IMR-90 (cell line): ENCODE measurements at places on chromosomes 5 and 9. TPM values are rescaled to one million over a fixed set of nuclear protein-coding genes. Genes with fewer than 3 reads are reported as not detected.

Gene TRAF1
- 3.7 and 4.1 TPM in 2 replicates for polyA plus RNA-seq

Gene TMEM8B
- 8.2 and 8.3 TPM in 2 replicates for polyA plus RNA-seq

Gene GALNT12
- 2.0 and 2.3 TPM in 2 replicates for polyA plus RNA-seq

Gene PRSS3
- 7.0 and 7.7 TPM in 2 replicates for polyA plus RNA-seq

- DNase-seq: peak; percentile 99
Observed at GRCh38 chr5:167699432-167699831, 592.0 kb upstream of the WWC1 start.

DNA sequence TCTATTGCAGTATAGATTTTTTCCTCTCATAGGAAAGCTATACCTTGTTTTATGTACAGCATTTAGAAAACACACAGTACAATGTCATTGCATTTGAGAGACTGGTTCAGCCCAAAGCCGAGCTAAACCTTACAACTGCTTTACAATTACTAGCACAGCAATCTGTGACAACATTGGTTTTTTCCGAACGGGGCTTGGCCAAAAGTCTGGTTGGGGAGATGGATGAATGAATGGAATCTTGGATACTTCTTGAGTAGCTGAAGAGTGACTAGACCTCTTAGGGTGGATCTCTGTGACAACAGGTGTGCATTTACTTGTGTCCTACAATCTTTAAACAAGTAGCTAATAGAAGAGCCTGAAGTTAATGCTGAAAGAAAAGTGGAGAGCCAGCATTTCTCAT, 1.2 kb downstream of the SGCD start:
- DNase-seq: peak; percentile 10

DNA sequence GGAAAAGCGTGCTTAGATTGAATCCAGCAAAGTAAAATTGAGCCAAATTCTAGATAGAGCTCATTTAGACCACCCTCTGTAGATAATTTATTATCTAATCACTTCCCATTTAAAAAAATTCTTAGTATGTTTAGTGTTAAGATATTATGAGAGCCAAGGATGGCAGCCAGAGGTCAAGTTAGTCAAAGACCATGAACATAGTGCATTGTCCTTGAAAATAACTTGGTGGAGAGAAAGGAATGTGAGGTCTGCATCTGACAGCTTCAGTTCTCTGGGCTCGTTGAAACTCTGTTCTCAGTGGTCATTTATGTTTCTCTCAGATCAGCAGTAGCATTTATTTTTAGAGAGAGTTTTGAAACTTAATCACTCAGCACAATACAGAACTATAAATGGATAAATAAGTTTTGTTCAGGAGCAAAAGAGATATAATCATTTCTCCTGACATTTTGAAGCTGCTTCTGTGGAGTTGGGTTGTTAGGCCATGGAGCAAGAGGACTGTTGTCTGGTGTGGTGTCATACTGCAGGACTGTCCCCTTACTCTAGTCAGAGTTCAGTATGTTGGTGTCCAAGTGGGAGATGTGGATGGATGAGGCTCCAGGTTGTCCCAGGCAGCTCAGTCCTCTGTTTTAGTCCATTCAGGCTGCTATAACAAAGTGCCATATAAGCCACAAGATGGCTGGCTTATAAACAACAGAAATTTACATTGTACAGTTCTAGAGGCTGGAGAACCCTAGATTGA, 337.7 kb downstream of the FBXL7 start:
- no peak for DNase-seq

DNA sequence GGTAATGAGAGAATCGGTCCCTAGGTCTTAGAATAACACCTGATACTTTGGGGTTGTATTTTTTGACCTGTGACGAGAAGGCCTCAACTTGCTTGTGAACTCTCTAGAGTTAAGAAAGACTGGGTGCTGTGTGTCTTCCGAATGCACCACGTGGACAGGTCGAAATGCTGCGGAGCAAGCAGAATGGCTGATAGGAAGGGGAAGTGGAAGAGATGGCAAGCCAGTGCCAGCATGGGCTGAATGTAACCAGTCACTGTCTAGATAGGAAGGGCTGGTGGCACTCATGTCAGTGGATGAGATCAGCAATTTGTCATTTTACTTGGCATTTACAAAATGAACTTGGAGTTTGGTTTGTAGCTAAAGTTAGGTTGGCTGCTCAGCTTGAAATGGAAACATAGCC, 5.6 kb downstream of the OTULINL start:
- DNase-seq: no peak

DNA sequence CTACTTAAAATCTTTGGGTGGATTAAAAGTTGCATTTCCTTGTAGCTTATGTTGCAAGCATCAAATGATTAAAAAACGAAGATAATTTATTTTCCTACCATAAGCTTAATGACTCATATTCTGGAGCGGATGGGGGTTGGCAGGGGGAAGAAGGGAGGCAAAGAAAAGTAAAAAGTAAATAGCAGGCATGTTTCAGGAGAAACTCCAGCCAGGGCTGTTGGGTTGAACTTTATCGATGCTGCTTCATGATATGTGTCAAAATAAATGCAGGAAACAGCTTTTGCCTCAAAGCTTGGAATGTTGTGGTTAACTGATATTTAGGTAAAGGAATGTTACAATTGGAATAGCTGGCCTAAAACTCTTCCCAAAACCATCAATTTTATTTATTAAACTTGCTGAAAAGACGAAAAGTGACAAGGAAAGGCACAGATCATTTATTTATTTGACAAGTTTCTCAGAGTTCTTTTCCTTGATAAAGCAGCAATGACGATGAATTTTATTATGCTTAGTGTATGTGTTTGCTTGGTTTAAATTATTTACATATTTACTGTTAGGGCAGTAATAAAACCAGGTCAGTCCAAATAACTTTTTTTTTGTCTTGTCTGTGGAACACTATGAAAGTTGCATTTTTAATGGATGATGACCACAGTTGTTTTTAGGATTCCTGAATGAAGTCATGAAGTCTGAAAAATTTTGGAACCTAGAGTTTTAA, 177.9 kb downstream of the PCSK1 start:
- DNase-seq: peak; percentile 94

- peak; percentile 94 for DNase-seq
Observed at GRCh38 chr9:120892748-120893610, 16.0 kb upstream of the PHF19 start.

- DNase-seq: no peak
Observed at GRCh38 chr9:18056993-18057369, 417.0 kb upstream of the ADAMTSL1 start.

DNA sequence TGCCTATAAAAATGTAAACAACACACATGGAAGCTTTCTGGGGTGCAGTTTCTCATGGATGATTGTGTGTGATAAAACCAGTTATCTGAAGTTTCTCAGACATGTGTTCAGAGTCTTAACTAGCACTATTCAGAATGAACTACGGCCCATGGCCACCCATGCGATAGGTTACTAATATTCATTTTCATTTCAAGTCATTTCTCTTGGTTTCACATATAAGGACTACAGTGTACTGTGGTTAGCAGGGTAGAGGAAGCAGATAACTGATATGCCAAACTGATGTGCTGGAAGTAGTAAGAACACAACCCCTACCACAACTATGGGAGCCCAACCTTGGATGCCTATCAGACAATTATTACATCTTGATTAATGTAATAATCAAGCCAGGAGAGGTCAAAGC, 372.1 kb downstream of the DTWD2 start:
- no peak for DNase-seq

DNA sequence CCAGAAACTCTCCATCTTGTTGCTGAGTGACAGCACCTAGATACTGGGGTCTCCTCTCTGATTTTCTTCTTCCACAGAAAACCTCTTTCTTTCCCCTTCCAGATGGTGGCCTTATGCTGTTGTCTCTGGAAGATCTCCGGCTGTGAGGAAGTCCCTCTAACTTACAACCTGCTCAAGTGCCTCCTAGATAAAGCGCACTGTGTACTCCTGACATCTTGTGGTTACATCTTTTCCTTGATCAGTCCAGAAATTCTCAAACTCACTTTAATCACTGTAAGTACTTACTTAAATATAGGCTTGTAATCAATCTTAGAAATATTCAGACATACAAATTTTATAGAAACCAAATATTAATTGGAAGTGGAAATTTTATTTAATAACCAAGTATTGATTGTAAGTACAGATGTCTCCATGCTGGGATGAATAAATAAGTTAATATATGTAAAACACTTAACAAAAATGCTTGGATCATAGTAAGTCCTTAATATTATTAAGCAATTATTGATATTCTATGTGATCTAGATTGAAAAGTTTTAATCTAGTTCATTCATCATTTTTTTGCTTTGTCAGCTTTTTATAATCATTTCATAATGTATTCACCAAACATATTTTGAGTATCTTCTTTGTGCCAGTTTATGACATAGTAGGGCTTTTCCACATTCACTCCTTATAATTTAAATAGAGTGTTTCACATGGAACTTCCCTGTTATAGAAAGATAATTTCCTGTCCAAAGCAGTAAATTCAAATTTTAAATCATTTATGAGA, 1381.4 kb upstream of the CDH6 start:
- no peak for DNase-seq

- DNase-seq: peak; percentile 92
Observed at GRCh38 chr9:112059145-112059965, 115.7 kb downstream of the SUSD1 start.

DNA sequence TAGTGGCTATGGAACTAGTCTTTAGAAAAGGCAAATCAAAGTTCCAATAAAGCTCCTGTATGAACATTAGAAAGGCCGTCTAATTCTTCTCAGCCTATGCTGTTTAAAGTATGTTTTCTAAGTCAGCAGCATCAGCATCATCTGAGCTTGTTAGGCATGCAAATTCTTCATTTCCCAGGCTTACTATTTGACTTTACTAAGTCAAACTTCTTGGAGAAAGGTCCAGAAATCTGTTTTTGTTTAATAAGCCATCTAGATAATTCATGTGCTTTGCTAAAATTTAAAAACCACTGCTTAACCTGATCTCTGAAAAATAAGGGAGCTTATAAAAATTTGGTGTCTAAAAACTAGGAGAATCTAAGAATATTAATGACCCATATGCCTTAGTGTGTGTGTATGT, 200.2 kb upstream of the SGCD start:
- no peak for DNase-seq

- no peak for DNase-seq
Observed at GRCh38 chr5:38330207-38330606, 71.8 kb downstream of the EGFLAM start.
